ENCODE measurements at places on chromosomes 5 and 9. TPM values are rescaled to one million over a fixed set of nuclear protein-coding genes. Genes with fewer than 3 reads are reported as not detected.

HTR1A gene
- total RNA-seq = not detected

TTC39B gene
- total RNA-seq = 3.6 TPM

TSSK1B gene
- total RNA-seq = not detected

CDKN2A gene
- 30.6 TPM for total RNA-seq

RGS14 gene
- total RNA-seq = 72.9 TPM

IFNB1 gene
- total RNA-seq = not detected

SLC6A7 gene
- total RNA-seq = not detected

UGCG gene
- total RNA-seq = 49.7 TPM

FSD1L gene
- 23.2 TPM for total RNA-seq

OR1J1 gene
- total RNA-seq = not detected

FOXI1 gene
- total RNA-seq = not detected

HAVCR2 gene
- 5.2 TPM for total RNA-seq

PCDHGC5 gene
- total RNA-seq = 0.87 TPM

ZNF366 gene
- 0.18 TPM for total RNA-seq

PNPLA7 gene
- total RNA-seq = 0.43 TPM

AGTPBP1 gene
- total RNA-seq = 27.9 TPM

SLC34A3 gene
- not detected for total RNA-seq

FOXD4 gene
- total RNA-seq = not detected

WNT8A gene
- not detected for total RNA-seq

PRRX2 gene
- not detected for total RNA-seq

SOHLH1 gene
- total RNA-seq = not detected

RAB24 gene
- total RNA-seq = 27.6 TPM

PDCD1LG2 gene
- 1.9 TPM for total RNA-seq

FCN2 gene
- total RNA-seq = not detected

TMOD1 gene
- total RNA-seq = 28.4 TPM

MAST4 gene
- 0.72 TPM for total RNA-seq

PCDHB16 gene
- total RNA-seq = not detected

ST6GALNAC4 gene
- total RNA-seq = 56.1 TPM

C9 gene
- total RNA-seq = 0.13 TPM

ZNF483 gene
- 0.40 TPM for total RNA-seq

ZNF782 gene
- total RNA-seq = 6.2 TPM

ATP10B gene
- total RNA-seq = not detected

ANKRD34B gene
- total RNA-seq = not detected

FOXD4L4 gene
- 0.24 TPM for total RNA-seq

TSLP gene
- not detected for total RNA-seq

VLDLR gene
- total RNA-seq = 0.92 TPM

GRM6 gene
- not detected for total RNA-seq

NDST1 gene
- total RNA-seq = 47.9 TPM

LHX2 gene
- total RNA-seq = 10.3 TPM

CDC42SE2 gene
- total RNA-seq = 75.6 TPM

GAPT gene
- total RNA-seq = 0.67 TPM

VCAN gene
- total RNA-seq = 12.3 TPM

NUTM2G gene
- not detected for total RNA-seq

POC5 gene
- 14.4 TPM for total RNA-seq

ORM2 gene
- total RNA-seq = 0.64 TPM

GRIN1 gene
- 0.10 TPM for total RNA-seq

PCDHB10 gene
- not detected for total RNA-seq

PLPP7 gene
- 0.72 TPM for total RNA-seq

Data from GM12878 (cell line).